Sciatic nerve (tissue), 2 donors: ENCODE measurements at places on chromosomes 4 and X. TPM values are rescaled to one million over a fixed set of nuclear protein-coding genes. Genes with fewer than 3 reads are reported as not detected.
A peak's percentile ranks its signal among the peaks of the same experiment; 100 is the strongest.

- DNase-seq: no peak
These were observed 21.5 kb downstream of the HAND2 start for GRCh38 chr4:173508386-173509035.

Gene COX18
- 12.5 TPM for total RNA-seq

Gene NEIL3
- total RNA-seq: 0.67 TPM

DNA sequence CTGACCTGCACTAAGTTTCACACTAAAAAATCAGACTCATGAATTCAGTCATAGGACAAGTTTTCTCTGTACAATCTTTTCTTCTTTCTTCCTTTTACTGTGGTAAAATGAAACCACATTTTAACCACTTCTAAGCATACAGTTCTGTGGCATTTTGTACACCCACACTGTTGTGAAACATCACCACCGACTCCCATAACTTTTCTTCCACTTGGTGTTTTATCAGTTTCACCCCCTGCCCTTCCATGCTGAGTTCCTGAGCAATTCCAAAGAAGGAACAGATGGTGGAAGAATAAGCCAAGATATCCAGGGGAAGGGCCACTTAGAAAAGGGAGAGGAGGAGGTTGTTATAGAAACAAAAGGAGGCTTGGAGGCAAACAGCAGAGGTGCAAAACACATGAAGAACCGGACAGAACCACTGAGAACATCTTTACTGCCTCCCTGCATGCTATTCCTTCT is 22.6 kb downstream of the SLC25A4 start:
- no peak for DNase-seq

Gene SLC6A14
- total RNA-seq: 0.18 TPM

Gene QRFPR
- not detected for total RNA-seq

DNA sequence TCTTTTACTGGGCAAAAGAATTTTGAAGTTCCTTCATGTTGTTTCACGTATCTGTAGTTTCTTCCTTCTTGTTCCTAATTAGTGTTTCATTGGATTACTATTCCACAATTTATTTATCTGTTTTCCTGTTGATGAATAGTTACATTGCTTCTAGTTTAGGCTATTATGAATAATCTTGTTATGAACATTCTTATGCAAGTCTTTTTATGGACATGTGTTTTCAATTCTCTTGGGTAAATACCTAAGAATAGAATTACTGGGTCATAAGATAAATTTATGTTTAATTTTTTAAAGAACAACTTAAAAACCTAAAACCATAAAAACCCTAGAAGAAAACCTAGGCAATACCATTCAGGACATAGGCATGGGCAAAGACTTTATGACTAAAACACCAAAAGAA is 70.9 kb upstream of the RXFP1 start:
- no peak for DNase-seq

Gene CENPVL1
- total RNA-seq: not detected

DNA sequence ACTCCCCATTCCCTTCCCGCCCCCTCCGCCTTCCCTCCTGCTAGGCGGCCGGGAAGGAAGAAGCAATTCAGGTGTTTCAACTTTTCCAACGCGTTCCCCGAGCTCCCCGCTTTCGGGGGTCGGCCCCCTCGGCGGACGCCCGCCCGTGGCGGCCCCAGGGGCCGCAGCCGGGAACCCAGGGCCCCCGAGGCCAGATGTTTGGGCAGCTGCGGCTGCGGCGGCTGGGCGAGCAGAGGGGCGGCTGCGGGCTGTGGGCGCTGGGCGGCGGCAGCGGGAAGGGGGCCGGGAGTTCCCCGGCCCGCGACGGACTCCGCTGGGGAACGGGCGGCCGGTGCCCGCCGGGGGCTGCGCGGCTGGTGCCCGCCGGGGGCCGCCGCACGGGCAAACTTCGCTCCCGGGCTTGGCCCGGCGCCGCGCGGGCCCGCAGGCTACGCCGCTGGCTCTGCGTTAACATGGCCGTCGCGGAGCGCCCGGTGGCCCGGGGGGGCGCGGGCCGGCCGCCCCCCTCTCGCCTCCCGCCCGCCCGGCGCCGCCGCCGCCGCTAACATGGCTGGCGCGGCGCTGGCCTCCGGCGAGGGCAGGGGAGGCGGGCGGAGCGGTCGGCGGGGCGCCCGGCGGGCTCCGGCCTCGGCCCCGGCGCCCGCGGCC is 510 bp downstream of the HMGB3 start:
- no peak for DNase-seq

- no peak for DNase-seq
These were observed 47.3 kb downstream of the MEPE start for GRCh38 chr4:87880106-87880505.

GRCh38 chrX:10098270-10098713 is 58.5 kb upstream of the CLCN4 start:
- no peak for DNase-seq

- DNase-seq: no peak
These were observed at the start of gene AWAT2 for GRCh38 chrX:70049925-70050324. Gene AWAT2, minus strand, starts transcription at chrX:70049938. Its CDS starts 6 bp downstream, at chrX:70049932.

- DNase-seq: no peak
These were observed 346.8 kb downstream of the FSTL5 start for GRCh38 chr4:161816958-161817357.

Gene TNMD
- 1.2 TPM for total RNA-seq

- no peak for DNase-seq
These were observed 80.0 kb downstream of the ARSJ start for GRCh38 chr4:113899271-113900070.

GRCh38 chr4:10773656-10774055 is 89.1 kb upstream of the CLNK start:
- DNase-seq: no peak

DNA sequence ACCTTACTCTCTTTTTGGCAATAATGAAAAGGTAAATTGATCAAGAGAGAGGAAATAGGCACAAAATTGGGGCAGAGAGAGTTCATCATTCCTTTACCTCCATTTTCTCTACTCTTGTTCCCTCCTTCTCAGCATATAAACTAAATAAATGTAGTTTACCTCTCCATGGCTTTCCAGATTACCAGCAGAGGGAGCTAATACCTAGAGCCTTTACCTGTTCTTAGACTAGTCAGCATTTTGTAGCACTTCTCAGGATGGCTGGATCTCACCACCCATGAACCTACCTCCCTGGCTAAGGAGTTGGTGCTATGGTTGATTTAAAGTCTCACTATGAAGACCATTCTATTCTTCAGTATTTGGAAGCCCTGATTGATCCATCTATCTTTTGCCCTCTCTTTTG is 15.7 kb downstream of the OFD1 start:
- DNase-seq: no peak

Gene RPL9
- 1,081 TPM for total RNA-seq

DNA sequence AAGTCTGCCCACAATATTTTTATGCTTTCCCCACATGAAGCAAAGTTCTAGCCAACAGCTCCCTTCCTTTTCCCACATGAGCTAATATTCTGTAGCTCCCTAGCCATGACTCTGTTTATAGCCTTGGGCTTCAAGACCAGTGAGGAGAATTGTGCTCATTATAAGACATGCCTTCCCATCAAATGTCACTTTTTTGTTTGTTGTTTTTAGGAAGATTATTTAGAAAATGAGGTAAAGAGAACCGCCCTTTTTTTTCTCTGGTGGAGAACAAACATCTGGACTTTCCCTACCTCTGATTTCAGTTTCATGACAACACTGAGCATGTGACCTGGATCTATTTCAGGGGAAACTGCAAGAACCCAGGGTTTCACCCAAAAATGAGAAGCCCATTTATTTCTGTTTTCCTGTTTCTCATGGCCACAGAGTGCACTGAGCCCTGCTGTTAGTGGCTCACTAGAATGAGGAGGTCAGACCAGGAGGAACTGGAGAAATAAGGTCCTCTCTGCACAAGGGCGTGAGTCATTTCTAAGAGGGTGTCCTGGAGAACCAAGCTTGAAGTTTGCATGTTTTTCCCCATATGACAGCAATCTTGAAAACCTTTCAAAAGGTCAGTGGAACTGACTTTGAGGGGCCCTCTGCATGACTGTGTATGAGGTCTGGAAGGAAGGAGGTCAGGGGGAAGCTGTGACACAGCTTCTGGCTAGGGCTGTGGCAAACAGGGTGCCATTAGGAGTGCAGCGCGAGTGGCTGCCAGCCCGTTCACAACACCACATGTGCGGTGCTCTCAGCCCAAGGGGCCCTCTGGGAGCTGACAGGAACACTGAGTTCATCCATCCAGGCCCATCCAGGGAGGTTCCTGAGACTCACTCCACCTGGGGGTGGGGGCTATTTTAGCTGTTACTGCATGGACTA is 55.2 kb downstream of the CHST7 start:
- no peak for DNase-seq

GRCh38 chr4:112704991-112705845 is 68.3 kb downstream of the LARP7 start:
- DNase-seq: peak; percentile 67

DNA sequence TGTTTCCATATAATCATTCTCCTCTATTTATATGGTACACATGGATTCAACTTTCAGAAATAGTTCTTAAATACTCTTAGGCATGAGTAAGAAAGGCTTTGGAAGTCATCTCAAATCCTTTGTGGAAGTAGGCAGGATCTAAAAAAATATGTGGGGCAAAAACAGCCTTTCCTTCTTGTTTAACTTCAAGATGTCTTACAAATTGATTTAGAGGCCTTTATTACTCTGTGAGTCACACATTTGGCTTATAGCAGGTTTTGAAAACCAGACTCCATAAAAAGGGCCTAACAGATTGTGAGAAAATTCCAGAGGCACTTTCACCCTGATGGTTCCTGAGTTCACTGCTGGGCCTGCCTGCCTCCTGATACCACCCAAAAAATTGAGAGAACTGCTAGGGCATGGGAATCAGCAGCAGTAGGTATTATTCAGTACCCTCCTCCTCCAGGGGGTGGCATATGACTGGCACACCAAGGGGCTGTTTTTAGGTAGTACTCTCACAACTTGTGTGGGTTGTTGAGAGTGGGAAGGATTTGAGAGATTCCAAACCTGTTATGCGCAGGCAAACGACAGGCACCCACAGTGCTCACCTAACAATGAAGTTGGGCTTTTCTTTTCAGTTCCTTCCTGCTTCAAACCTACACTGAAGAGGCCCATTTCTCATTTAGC is 162.7 kb upstream of the MBNL3 start:
- no peak for DNase-seq

Gene ETDB
- total RNA-seq: not detected

- DNase-seq: no peak
These were observed 118.5 kb downstream of the GC start for GRCh38 chr4:71665358-71665757.
